Lower lobe of right lung (tissue), 2 donors: ENCODE measurements at places on chromosomes 1 and 21. TPM values are rescaled to one million over a fixed set of nuclear protein-coding genes. Genes with fewer than 3 reads are reported as not detected.

GRCh38 chr1:178190881-178191280, 97.0 kb downstream of the RASAL2 start:
- no peak for DNase-seq

GRCh38 chr21:41622831-41623548, 115.0 kb upstream of the TMPRSS2 start:
- DNase-seq: no peak

- DNase-seq: no peak
These were observed 35.0 kb downstream of the COL18A1 start for GRCh38 chr21:45439901-45440461.

The LCE1A gene
- not detected for total RNA-seq

The DYNLT5 gene
- total RNA-seq: 5.9 TPM

The RAB3B gene
- 0.06 TPM for total RNA-seq

The DPT gene
- 18.6 TPM for total RNA-seq

GRCh38 chr1:81129366-81129765, 671.4 kb upstream of the ADGRL2 start:
- DNase-seq: no peak
